ENCODE measurements at places on chromosomes 7 and 10.

DNA sequence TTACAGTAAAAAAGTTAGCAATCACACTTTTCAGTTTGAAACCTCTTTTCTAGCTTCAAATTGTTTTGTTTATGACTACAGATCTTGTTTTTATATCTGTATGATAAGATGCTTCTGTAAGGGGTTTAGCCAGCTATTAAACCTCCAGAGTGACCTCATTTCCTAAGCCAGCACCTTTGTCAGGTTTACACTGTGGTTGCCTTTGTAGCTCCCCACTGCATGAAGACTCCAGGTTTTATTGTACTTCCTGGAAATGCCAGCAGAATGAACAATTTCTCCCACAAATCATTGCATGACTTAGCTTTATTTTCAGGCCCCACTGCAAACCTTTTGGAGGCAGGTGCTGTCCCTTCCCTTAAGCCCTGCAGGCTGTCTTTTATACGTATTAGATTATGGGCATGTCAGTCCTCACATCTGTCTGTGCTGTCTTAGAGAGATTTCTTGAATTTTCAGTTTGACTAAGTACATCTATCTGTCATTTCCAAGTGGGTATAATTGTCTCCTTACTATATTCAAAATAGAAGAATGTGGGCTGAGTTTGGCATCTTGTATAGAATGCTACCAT is 8.2 kb upstream of the AGR3 start:
- DNase-seq: no peak

DNA sequence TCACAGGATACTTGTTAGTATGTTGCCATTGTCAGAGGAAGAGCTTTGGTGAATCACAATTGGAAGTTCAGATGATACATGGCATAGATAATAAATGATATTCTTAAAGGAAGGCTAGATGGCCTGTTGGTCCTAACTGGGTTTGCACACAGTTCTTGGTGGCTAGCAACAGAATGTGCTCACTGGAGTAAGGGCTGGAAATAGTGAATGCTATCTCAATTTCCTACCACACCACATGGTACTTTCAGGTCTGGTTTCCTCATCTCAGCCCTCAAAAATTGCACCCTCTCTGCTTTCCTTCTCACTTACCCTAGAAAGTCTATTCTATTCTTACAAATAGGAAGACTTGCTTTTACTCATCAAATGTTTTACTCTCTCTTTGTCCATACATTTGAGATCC is 622.5 kb downstream of the ANKRD7 start:
- DNase-seq: no peak

DNA sequence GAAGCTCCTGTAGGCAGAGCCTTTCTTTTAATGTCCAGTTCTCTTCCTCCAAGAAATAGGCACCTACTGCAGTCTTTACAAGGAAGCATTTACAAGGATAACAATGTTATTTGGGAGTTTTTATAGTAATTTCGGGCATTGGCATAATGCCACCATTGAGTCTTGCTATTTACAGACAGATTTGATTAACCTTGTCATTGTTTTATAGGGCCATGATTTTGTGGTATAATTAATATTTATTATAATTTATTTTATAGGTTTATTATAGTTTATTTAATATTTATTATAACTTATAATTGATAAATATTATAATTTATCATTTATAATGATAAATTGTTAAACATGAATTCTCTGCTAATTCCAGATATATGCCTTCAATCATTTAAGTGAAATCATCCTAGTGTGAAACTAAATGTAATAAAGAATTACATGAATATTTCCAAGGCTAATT is 573 bp upstream of the POT1 start:
- no peak for DNase-seq

DNA sequence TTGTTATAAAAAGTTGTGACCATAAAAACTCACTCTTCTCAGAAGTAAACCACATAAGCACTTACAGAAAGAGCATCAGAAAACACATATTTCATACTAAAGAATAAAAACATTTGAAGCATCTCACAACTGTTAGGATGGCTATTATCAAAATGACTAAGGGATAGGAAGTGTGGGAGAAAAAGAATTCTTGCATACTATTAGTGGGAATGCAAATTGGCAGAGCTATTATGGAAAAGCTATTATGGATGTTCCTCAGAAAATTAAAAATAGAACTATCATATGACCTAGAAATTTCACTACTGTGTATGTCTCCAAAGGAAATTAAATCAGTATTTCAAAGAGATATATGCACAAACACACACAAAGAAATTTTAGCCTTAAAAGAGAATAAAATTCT is 25.2 kb upstream of the POT1 start:
- DNase-seq: no peak
